Effector memory CD8-positive, alpha-beta T cell (primary cell): ENCODE measurements at places on chromosomes 4 and X.

GRCh38 chrX:135015523-135016245, 6.7 kb downstream of the RTL8B start:
- DNase-seq, result no peak

DNA sequence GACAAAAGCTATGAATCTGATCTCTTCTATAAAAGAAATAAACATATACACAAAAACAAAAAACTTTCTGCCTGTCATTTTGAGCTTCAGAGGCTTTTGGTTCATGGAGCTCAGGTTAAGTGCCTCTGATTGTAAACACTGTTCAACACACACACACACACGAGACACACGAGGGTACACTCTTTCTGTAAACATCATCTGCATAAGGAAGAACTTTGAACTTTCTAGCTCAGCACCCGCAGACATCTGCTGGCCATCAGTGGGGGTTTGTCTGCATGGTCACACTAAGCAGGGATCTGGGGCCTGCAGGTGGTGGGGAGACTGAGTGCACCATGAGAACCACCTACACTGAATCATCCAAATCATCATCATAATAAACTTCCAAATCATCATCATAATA, 54.9 kb downstream of the STX18 start:
- DNase-seq, result no peak

GRCh38 chr4:3196670-3197359, 52.1 kb upstream of the MSANTD1 start:
- no peak for DNase-seq

DNA sequence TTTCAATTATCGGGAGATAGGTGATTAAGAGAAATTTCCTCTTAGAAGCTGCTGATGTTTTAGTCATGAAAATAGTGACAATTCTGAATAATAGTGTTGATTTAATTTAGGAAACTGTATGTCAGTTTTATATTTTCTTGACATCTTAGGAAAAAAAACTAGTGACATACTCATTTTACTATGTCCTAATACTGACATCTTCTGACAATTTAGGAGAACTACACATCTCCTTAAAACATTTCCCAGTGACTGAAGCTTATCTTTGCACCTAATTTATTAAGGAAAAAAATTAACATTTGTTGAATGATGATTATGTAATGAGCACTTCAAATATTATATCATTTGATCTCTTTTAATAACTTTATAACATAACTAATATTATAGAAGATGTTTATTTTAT, 42.0 kb upstream of the RBMXL3 start:
- DNase-seq, result no peak

DNA sequence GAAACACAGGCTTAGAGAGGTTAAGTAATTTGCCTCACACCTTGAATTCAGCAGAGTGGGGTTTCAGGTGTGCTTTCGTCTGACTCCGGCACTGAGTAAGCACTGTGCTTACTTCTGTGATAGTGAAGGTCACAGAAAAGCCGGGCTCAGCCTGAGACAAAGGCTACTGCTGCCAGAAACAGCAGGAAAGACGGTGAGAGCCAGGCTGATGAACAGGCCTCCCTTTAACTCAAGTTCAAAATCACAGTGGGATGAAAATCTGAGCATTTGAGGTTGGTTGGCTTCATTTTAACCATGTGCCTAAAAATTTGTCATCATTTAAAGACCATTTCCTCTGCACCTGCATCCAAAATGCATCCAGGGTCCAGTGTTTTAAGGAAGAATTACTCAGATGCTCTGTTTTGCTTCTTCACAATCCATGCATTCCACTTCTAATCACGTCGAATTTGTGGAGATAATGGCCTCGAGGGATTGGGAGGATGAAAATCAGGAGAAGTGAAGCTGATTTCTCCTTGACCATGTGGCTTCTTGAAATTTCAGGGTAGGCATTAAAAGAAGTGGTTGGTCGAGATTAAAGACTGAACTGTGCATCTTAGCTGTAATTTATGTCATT, 121.2 kb upstream of the LNX1 start:
- DNase-seq, result no peak

DNA sequence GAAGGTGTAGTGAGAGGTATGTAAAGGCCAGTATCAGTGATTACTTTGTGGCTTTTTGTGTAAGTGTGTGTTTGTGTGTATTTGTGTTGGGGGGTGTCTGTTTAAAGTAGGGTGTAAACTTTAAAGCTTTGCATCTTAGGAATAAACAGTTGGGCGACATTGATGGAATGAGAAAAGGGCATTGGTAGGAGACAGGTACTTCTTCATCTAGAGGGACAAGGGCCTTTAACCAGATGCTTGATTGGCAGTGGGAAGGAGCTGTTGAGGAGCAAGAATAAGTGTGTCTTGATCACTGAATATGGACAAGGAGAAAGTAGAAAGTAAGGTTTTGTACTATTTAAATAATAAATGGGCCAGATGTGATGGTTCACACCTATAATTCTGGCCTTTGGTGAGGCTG, 48.8 kb downstream of the RAPGEF2 start:
- DNase-seq, result no peak

DNA sequence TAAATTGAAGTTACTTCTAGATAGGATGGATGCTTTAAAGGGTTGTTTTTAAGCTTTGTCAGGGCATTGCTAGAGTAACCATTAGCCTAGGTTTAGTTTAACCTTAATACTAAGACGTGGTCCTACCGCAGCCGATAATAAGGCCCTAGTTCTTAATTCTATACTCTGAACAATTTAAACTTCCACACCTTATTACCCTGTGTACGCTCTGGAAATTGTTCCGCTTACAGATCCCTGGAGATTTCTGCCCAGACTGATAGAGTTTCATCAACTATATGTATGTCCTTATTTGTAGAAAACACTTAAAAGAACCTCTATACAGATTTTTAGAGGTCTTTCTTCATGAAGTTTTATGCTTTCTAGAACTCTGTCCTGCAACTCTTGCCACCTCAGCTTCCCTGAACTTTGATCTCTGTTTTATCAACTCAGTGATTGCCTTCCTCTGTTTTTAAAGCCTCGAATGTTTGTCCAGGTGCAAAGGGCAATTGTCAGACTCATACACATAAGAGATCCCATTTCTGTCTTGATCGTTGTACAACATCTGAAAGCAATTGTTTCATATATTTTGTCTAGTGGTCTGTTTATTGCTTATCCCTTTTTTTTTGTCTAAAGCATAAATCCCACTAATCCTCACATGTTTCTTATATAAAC, 71.1 kb upstream of the VCX start:
- no peak for DNase-seq

- DNase-seq, result peak; percentile 1
Measured at GRCh38 chrX:47751670-47752069, 85.0 kb upstream of the ZNF81 start.

DNA sequence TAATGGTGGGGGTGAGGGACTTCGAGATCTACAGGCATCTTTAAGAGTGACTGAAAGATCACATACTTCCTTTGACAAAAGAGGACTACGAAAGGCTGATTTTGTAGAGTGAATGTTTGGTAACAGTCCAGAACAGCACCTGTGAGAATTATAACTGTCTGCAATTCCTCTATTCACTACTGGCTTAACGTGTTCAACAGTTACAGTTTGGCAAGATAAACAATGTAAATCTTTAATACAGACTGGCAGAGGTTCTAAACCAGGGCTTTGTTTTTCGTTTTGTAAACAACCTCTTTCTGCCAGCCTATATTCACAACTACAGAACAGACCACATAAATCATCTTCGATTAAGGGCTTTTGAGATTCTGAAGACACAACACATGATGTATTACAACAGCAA, 66.9 kb downstream of the NCAPG start:
- DNase-seq, result no peak

DNA sequence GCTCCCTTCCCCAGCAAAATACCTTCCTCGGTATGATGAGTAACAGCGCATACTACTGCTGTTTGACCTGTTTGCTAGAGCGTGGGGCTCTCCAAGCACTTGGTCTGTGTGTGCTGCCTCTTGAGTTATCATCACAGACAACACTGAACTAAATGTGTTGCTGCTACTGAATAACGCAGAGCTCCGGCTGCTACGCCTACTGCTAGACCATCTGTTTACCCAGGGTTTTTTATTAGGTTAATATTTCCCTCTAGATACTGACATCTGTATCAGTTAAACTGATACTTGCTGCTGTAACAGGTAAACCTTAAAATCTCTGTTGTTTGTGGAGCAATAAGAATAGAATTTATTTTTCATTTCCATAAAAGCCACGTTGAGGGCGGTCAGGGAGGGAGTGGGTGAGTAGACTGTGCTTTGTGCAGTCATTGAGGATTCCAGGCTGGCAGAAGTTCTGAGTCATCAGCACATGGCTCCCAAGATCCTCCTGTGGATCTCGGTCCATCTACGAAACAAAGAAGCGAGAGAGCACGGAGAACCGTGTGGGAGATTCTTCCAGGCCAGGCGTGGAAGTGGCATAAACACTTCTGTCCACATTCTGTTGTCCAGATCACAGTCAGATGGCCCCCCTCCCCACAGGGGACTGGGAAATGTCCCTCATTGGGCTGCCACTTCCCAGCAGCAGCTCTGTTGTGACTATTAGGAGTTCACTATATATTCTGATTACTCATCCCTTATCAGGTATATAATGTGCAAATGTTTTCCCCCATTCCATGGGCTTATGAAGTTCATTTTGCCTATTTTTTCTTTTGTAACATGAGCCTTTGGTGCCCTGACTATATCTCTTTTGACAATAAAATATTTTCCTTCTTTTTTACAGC, 14.1 kb downstream of the GRK4 start:
- DNase-seq, result no peak

- no peak for DNase-seq
Measured at GRCh38 chr4:139054791-139055505, 39.4 kb downstream of the NOCT start.

GRCh38 chr4:2059726-2060602, 837 bp downstream of the NAT8L start:
- no peak for DNase-seq

GRCh38 chrX:17737986-17738713, 857 bp downstream of the SCML1 start:
- peak; percentile 3 for DNase-seq

DNA sequence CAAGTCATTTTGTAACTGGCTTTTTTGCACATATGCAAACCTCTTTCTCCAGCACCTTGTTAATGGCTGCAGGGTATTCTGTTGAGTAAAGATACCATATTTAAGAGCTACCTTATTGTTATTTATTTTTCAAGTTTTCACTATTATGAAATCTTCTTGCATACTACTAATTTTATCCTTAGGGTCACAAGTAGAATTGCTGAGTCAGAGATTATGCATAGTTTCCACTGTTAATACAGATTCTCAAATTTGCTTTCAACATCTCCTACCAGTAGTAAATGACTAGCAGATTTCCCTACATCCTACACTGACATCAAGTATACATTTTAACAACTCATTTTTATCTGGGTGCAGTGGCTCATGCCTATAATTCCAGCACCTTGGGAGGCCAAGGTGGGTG, 112.6 kb downstream of the RELL1 start:
- DNase-seq, result no peak

DNA sequence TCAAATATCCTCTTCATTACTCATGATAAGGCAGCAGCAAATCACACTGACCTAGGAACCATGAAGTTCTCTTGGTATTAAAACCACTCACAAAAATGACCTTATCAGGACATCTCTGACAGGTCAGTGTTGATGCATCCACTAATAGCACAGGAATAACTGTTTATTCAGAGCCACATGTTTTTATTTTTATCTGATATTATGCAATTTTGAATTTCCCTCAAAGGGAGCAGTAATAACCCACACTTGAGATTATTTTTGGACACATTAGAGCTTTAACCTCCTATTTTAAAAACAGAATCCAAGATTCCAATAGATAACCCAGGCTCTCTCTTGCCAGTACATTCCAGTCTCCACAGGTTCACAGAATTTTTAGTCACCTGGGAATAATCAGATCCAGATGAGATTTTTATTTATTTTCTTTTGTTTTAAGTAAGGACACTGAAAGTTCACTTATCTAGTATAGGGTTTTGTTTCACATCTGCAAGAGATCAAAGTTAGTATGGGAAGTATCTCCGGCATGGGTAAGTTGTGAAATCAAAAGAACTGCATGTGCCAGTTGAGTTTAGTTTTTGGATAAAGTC, 36.3 kb upstream of the MYOZ2 start:
- no peak for DNase-seq

DNA sequence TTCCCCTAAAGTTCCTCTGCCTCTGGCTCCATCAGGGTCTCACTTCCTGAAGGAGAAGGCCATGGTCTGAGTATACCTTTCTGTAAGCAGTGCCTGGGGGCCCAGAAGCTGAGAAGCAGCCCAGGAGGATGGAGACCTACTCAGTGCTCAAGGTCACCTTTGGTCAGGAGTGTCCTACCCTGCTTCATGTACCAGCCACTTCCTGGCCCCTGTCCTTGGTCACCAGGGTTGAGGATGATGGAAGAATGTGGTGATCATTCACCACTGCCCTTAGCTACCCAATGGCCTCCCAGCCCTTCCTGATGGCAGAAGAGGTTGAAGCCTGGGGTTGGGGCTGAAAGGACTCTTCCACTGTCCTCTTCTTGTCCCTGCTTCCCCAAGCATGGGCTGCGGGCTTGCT, 9.0 kb upstream of the MFAP3L start:
- DNase-seq, result no peak

DNA sequence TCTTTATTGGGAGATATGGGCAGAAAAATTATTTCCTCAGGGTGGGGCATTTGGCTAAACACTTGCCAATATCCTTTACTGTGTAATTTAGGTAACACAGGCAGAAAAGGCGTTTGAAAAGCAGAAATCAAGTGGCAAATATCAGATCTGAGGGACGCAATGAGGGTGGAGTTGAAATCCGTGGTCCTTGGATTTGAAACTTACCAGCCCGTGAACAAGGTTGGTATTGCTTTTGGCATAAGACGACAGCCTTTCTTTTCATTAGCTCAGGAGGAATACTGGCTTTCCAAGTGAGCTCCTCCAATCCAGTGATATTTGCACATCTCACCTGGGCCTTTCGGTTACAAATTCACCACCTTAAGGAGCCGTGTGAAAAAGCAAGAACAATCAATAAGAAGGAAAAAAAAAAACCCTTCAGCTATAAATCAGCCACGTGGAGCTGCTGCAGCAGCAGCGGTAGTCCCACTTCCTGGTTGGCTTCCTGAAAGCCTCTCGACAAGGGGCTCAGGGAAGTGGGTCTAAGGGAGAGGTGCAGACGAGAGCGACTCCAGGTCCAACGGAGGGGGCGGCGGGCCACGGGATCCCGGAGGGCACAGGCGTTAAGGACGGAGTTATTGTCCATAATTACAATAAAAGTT, 734 bp upstream of the GALNT7 start:
- DNase-seq, result no peak

GRCh38 chrX:134718105-134718965, 60.1 kb upstream of the PLAC1 start:
- DNase-seq, result no peak

DNA sequence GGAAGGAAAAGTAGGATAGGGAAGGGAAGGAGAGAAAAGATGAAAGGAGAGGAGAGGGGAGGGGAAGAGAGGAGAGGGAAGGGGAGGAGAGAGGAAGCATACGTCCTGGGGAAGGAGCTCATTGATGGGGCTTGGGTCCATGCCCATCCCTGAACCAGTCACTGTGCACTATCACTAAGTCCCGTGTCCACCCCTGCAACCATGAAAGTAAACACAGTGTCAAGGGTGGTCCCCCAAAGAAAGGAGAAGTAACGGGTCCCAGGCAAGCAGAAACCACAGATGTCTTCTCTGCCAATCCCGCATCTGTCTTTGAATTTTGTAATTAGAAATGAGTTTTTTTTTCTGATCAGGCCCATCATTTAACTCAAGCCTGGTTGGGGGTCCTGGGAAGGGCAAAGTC, 55.2 kb downstream of the LGI2 start:
- no peak for DNase-seq
